Caco-2 (cell line): ENCODE measurements at places on chromosomes 6 and 20. TPM values are rescaled to one million over a fixed set of nuclear protein-coding genes. Genes with fewer than 3 reads are reported as not detected.

DNA sequence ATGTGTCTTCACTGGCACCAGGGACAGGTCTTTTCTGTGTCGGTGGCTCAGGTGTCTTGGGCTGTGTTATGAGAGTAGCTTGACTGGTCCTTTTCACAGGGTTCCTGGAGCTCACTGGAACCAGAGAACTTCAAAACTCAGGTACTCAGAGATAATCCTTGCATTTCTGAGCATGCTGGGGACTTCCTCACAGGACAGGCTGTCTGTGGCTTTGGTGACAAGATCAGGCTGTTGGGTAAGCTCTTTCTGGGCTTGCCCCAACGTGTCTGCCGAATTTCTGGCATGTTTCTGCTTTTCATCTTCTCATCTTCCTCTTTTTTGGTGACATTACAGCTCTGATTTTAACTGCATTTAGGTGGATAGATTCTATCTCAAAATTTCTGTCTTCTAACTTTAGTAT is 270.0 kb downstream of the CDH26 start:
- DNase-seq, result peak; percentile 30

- DNase-seq, result no peak
Observed at GRCh38 chr20:3541887-3542721, 71.3 kb downstream of the ATRN start.

- no peak for DNase-seq
Observed at GRCh38 chr6:90078513-90079289, 184.4 kb downstream of the GJA10 start.

DACT2 gene
- total RNA-seq, result 18.6 and 21.1 TPM in 2 replicates

GZF1 gene
- 18.4 and 20.6 TPM in 2 replicates for total RNA-seq

MYL9 gene
- total RNA-seq, result 382 and 446 TPM in 2 replicates
